Dorsolateral prefrontal cortex (tissue), 122 donors: ENCODE measurements at places on chromosomes 1 and 21.

GRCh38 chr1:14626869-14627607, 28.6 kb downstream of the KAZN start:
- no peak for DNase-seq

DNA sequence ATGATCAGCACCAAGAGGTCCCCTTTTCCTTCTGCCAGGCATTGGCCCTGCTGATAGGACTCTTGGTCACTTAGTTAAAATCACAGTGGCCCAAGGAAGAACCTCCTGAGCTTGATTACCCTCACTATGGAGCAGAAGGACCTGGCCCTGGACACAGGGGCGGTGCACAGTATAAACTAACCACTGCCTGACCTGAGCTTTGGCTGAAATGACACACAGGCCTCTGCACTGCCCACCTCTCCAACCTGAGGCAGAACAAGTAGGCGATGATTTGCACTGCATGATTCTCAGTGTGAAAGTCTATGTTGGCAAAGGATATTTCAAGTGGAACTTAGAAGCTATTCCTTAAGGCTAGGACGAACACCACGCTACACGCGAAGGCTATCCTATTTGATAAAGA, 48.5 kb downstream of the CAPN2 start:
- no peak for DNase-seq

GRCh38 chr1:198879711-198880306, 241.0 kb downstream of the PTPRC start:
- no peak for DNase-seq

DNA sequence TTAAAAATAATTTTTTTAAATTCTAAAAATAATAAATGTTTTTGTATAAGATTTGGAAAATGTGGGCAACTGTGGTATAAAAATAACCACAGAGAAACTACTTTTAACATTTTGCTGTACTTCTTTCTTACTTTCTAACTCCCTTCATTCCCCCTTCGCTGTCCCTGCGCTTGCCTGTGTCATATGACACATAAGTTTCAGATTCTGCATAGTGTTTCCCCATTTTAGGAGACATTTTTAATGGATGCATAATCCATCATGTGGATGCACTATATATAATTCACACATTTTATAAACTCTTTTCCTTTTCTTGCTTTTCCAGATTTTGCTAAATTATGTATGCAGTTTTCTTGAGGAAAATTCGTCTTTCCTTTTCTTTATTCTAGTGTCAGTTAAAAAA, 16.3 kb downstream of the ATG4C start:
- no peak for DNase-seq

DNA sequence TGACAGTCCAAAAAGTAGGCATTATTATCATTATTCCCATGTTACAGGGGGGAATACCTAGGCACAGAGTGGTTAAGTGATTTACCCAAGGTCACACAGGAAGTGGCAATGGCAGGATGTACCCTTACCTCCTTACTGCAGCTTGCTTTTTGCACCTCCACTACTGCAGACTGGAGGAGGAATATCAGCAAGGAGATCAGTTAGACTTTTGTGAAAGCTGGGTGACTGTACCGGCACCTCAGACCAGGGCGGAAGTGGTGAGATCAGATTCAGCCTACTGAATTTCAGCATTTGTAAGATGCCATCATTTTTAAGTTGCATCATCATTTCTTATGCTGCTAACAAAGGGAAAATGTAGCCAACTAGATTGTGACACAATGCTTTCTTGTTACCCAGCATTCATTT, 4.5 kb downstream of the ADARB1 start:
- no peak for DNase-seq

GRCh38 chr1:206699626-206700025, 14.9 kb downstream of the MAPKAPK2 start:
- DNase-seq, result no peak

DNA sequence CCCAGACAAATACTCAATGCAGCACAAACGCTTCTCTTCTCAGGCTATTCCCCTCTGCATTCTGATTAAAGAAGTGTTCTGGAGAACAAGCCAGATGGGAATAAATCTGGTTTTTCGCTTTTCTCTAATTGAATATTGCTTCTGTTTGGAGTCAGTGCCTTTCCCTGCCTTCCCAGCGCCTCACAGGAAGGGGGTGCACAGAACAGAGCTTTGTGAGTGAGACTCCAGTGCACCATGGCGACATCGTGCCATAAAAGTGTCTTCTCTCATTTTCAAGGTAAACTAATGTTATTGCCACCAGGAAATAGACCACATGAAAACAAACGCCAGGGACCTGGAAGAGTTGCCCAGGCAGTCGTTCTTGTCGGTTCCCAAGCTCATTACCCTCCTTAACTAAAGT, 43.6 kb upstream of the SLC45A1 start:
- no peak for DNase-seq

GRCh38 chr1:15948595-15949452, 27.1 kb downstream of the ZBTB17 start:
- DNase-seq, result no peak

GRCh38 chr1:89929467-89930063, 65.3 kb upstream of the ZNF326 start:
- no peak for DNase-seq

GRCh38 chr21:44496564-44497550, 41.5 kb downstream of the LRRC3 start:
- DNase-seq, result no peak

- DNase-seq, result no peak
Measured at GRCh38 chr1:244599937-244600350, 53.0 kb upstream of the DESI2 start.

- no peak for DNase-seq
Measured at GRCh38 chr1:222716393-222716792, 4.0 kb downstream of the BROX start.

GRCh38 chr1:56880774-56881173, 26.2 kb downstream of the C8A start:
- DNase-seq, result no peak

- DNase-seq, result no peak
Measured at GRCh38 chr1:7656557-7657215, 114.4 kb upstream of the VAMP3 start.

DNA sequence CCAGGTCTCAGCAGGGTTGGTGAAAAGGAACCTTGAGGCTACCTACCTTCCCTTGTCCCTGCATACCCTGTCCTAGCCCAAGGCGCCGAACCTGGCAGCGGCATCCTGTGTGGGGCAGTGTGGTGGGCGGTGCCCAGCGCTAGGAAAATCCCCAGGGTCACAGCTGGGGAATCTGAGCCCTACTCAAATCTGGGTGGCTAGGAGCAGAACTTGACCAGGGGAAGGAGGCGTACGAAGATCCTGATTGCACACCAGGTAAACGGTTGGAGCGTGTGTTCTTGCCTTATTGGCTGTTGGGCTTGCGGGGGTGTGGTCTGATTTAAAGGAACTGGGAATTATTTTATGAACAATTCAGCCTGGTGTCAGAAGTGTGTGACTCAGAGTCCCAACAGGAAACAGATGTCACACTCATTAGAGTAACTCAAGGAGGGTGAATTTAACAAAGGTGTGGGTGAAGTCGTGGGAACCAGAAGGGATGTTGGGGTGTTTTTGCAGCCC, 118.6 kb downstream of the LRIG2 start:
- DNase-seq, result no peak

DNA sequence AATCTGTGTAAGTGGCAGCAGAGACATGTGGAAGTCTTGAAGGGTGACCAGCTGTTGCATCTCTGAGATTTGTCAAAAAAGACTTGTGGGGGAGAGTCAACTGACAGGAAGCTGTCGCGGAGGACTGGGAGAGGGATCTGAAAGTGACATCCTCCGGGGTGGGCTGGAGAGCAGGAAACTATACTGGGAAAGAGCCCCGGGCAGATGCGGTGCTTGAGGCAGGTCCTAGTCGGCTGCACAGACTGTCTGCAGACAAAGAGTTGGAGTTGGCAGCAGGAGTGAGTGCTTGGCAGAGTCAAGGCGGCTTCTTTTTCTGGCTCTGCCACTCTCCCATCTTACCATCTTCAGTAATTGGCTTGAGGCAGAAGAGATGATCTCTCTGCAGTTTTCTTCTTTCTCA, 294.0 kb upstream of the C1orf87 start:
- DNase-seq, result no peak

GRCh38 chr1:145986551-145986950, 9.8 kb downstream of the TXNIP start:
- no peak for DNase-seq

- DNase-seq, result no peak
Measured at GRCh38 chr1:246450611-246451251, 56.3 kb downstream of the SMYD3 start.

DNA sequence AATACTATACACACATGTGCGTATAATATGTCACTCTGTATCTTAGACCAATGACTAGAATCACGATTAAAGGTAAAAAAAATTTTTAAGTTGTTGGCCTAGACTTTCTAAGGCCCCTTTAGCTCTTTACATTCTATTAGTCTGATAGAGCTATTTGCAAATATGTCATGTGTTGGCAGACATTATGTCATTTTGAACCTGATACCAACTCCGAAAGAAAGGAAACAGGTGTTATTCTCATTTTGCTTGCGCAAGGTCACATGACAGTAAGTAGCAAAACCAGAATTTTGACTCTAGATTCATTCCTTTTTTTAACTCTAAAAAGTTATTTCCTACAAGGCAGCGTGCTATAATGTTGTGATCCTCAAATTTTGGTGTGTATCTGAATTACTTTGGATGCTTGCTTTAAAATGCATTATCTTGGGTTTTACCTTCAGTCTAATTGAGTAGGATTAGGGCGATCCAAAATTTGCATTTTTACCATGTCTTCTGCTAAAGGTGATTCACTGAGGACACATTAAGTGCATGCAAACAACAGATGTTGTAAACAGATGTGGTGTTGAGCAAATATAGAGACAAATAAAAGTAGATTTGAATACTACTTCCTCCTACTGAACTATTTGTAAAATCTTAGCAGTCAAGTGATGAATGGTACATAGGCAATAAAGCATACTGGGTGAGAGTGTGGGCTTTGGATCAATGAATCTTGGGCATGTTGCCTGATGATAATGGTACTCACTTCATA, 63.5 kb upstream of the KIAA1614 start:
- DNase-seq, result no peak

- DNase-seq, result no peak
Measured at GRCh38 chr1:19824541-19824940, 9.5 kb upstream of the RNF186 start.

DNA sequence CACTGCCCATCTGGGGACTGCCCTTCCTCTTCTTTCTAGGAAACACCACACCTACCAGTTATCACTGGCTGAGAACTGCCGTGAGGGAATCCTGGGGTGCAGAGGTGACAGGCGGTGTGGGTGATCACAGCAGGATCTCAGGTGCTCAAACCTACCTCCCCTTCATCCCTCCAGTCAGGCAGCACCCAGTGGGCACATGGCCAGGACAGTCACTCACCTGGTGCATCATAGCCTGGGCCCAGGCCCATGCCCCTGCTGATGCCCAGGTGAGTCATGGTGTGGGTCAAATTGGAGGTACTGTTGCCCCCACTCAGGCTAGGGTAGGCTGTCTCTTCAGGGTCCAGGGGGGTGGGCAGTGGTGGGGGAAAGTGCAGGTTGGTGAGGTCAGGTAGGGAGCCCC, 5.3 kb upstream of the DENND4B start:
- DNase-seq, result no peak

- DNase-seq, result no peak
Measured at GRCh38 chr1:241536304-241536703, 4.1 kb downstream of the KMO start.

- no peak for DNase-seq
Measured at GRCh38 chr1:2905356-2905755, 103.9 kb upstream of the TTC34 start.

DNA sequence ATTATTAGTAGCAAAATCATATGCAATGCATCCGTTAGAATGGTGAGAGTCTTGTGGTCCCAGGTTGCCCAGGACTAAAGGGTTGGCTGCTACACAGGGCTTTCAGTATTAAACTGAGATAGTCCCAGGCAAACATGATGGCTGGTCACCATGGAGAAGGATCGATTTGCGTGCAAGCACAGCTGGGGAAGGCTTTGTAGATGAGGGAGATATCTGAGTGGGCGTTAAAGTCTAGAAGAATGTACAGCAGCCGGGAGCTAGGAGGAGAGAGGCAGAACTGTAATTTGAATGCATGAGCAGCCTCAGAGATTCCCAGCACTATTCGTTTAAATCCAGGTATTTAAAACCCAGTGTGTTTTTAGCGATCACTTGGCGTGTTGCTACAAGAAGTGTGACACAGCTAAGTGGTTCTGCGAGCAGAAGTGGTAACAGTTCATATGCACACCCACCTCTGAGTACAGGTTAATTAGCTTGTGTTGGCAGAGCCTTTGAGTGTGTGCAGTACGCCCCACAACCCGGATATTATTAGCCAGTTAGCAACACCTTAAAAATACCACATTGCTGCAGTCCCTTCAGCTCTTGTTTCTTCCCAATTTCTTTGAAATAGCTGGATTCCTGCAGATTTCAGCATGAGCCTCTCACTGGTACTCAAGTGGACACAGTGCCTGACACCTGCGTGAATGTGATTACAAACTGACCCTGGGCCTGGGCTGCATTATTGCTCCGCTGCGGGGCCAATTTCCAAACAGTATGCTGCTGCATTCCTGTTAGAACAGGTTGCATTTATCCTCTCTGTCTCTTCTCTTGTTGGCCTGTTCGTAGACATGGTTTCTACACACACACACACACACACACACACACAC, 67.2 kb upstream of the SCAF4 start:
- no peak for DNase-seq

- DNase-seq, result no peak
Measured at GRCh38 chr1:41469706-41470105, 14.8 kb downstream of the EDN2 start.

- no peak for DNase-seq
Measured at GRCh38 chr1:98164509-98164908, 243.7 kb upstream of the DPYD start.

- no peak for DNase-seq
Measured at GRCh38 chr1:218674280-218674773, 329.2 kb downstream of the TGFB2 start.

DNA sequence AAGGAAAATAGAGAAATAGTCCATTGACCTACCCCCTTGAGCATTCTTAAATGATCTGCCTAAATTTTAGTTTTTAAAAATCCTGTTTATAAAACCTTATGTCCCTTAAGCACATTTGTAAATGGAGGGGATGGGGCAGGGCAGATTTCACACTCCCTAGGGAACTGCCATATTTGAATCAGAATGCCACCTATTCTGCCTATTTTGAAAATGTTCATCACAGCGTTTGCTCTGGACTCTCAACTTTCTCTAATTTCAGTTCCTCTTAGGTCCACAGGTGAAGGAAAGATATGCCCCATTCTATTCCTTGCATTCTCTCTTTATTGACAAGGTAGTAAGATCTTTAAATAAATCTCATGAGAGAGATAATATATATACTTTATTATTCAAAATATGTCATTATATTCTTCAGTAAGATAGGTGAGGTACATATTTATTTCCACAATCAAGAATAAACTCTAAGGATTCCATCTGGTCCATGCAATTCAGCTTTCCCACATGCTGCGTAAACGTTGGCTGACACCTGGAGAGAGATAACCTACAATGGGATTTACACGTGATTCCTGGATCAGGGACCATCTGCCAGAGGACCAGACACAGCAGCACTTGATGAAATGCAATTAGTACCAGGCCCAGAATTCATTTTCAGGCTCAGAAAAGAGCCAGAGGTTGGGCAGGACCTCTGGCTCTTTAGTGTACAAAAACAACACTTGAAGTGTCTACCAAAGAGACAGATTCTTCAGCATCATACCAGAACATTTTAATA, 1.2 kb upstream of the LPGAT1 start:
- no peak for DNase-seq

GRCh38 chr1:156935505-156936128, 15.2 kb downstream of the LRRC71 start:
- DNase-seq, result no peak
